ENCODE measurements at places on chromosomes 6 and 20.
A peak's percentile ranks its signal among the peaks of the same experiment; 100 is the strongest.

DNA sequence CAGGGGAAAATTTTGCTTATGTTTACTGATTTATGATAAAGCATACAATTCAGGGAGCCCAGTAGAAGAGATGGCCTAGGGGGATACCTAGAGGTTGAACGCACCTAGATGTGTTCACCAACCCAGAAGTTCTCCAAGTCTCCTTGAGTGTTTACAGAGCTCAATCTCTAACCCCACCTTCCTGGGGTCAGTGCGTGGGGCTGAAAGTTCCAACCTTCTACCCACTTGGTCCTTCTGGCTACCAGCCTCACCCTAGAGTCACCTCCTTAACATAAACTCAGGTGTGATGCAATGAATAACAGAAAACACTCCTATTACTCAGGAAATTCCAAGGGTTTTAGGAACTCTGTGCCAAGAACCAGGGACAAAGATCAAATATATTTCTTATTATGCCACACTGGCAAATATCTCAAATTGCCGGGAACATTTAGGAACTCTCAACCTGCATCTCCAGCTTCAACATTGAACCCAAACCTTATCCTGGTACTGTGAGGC lies 26.4 kb downstream of the AFG1L start:
- no peak for DNase-seq

- no peak for DNase-seq
Observed at GRCh38 chr6:169005166-169005565, 248.5 kb downstream of the THBS2 start.

DNA sequence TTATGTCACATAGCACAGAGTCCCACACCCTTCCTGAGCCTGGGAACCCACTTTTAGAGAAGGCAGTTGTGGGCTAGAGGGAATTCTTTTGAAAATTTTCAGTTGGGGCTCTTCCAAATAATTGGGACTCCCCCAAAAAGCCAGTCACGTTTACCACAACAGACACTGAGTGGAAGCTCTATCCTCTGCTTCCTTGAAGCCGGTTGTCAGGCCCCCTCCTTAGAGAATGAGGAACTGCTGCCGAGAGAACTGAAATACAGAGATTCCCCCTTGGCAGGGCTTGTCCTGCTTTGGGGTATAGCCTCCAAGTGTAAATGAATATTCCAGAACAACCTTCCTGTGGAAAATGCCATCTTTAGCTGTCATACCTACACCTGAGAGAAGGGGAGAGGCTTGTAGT lies 2.7 kb upstream of the JAG1 start:
- DNase-seq, result no peak

GRCh38 chr6:107572886-107573285 lies 83.0 kb downstream of the SOBP start:
- DNase-seq, result no peak

DNA sequence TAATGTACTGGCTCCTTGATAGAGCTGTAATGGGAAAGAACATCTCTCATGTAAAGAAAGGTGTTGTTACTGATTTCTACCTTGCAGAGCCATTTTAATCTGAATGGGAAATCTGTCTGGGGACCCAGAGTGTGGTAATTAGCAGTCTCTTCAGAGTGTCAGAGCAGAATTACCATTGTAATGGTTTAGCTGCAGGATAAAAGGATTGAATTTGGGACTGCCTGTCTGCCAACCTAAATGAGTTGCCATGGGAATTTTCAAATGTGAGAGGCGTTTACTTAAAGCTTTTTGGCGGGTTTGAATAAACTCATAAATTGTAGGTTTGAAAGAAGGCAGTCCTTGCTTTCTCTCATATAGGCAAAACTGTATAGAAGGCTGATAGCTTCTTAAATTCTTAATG lies 128.8 kb downstream of the QKI start:
- DNase-seq, result no peak

- DNase-seq, result peak; percentile 9
Observed at GRCh38 chr6:152669895-152670294, 27.8 kb upstream of the MYCT1 start.

DNA sequence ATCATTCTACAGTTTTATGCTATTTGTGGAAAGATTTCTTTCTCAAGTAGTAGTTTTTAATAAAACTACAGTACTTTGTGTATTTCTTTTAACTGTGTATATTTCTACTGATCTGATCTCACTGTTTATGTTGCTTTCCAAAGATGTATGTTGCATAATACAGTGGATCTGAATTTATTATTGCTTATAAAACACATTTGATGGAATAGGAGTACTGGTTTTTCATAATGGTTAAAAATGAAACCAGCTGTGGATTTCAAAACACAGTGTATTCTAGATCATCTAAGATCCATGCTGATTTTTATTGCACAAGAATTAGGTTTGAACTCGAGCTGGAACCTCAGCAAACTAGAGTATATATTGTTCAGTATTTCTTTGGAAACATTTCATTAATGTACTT lies 8.0 kb downstream of the NKX2-4 start:
- no peak for DNase-seq
